ENCODE measurements at places on chromosomes 12 and 14. TPM values are rescaled to one million over a fixed set of nuclear protein-coding genes. Genes with fewer than 3 reads are reported as not detected.

METTL17 gene
- total RNA-seq = 94.8 TPM

IFNG-AS1 gene
- 0.92 TPM for total RNA-seq

TAS2R10 gene
- 4.6 TPM for total RNA-seq

DLK1 gene
- total RNA-seq = not detected

BICDL1 gene
- total RNA-seq = 4.4 TPM

CACNA2D4 gene
- 8.7 TPM for total RNA-seq

PRB2 gene
- total RNA-seq = not detected

GRCh38 chr14:101927859-101928258 is 36.5 kb upstream of the DYNC1H1 start:
- peaks cover 7% of the 10 kb centered on the region for H3K36me3 ChIP-seq
- H3K27me3 ChIP-seq = no peaks in the 10 kb centered on the region
- H3K4me1 ChIP-seq = peaks cover 5% of the 10 kb centered on the region
- peak overlapping the region; percentile 62 for H3K27ac ChIP-seq

- H3K36me3 ChIP-seq = no peaks in the 10 kb centered on the region
- H3K4me1 ChIP-seq = no peaks in the 10 kb centered on the region
- H3K27me3 ChIP-seq = no peaks in the 10 kb centered on the region
- no peak for DNase-seq
These were observed 226.6 kb upstream of the PWP1 start for GRCh38 chr12:107458990-107459389.

- no peaks in the 10 kb centered on the region for H3K27me3 ChIP-seq
- no peak for DNase-seq
- H3K36me3 ChIP-seq = no peaks in the 10 kb centered on the region
- no peaks in the 10 kb centered on the region for H3K4me1 ChIP-seq
These were observed 60.5 kb downstream of the PTPRQ start for GRCh38 chr12:80504389-80505163.

DNA sequence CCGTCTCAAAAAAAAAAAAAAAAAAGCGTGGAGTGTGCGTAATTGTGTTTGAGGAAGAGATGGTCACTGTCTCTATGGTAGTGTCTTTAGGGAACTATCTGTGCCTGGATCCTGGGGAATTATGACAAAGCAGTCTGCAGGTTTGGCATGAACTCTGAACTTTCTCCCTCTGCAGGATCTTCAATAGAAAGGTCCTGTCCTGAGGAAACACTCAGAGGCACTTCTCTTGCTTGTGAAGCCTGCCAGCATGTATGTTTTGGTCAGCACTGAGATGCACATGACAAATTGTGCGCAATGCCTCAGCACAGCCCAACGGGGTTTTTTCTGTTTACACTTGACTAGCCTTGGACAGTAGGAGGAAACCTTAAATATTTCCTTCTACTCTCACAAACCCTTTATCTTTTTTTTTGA is 46.6 kb downstream of the ATF7 start:
- no peak overlapping the region for H3K27ac ChIP-seq
- no peaks in the 10 kb centered on the region for H3K36me3 ChIP-seq

GRCh38 chr12:41917938-41918341 is 226.7 kb downstream of the GXYLT1 start:
- H3K27me3 ChIP-seq = no peaks in the 10 kb centered on the region
- peak overlapping the region; percentile 9 for H3K27ac ChIP-seq
- H3K36me3 ChIP-seq = no peaks in the 10 kb centered on the region
- no peaks in the 10 kb centered on the region for H3K4me1 ChIP-seq
- peak overlapping the region; percentile 32 for H3K4me3 ChIP-seq

DNA sequence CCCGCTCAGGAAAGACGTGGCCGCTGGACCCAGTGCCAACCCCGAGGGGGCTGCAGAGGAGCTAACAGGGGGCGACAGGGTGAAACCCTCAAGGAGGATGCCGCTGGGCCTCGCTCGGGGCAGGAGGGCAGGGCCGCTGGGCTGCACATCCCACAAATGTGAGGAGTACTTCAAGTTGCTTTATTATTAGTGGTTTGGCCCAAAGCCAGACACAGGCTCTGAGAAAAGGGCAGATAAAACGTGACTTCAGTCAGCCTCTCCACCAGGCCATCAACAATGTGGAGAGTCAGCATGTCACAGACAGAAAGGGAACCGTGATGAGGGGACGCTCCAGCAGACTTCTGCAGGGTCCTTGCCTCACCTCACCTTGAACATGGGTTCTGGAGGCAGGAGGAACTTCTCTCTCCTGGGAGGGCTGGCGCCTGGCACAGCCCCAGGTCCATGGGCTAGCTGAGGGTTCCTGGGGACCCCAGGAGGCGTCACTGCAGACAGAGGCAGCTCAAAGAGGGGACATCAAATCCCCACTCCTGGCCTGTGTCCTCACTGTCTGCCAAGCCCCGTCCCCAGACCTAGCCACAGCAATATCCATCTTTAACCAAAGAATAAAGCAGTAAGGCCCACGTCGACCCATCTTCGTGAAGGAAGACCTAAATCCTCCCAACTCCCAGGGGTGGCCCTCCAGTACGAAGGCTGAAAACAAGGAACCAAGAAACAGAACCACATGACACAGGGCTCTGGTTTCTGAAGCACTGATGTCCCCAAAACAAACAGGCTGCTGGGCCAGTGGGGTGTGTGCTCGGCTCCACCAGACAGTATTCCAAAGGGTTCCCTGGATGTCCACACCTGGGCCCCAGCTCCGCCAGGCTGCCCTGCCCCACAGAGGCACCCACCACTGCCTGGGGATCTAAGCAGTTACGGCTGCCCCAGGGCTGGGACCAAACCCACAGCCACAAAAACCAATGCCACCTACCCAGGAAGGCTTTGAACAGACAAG is 35.1 kb downstream of the CCDC85C start:
- H3K27me3 ChIP-seq = no peaks in the 10 kb centered on the region
- no peak for DNase-seq

DNA sequence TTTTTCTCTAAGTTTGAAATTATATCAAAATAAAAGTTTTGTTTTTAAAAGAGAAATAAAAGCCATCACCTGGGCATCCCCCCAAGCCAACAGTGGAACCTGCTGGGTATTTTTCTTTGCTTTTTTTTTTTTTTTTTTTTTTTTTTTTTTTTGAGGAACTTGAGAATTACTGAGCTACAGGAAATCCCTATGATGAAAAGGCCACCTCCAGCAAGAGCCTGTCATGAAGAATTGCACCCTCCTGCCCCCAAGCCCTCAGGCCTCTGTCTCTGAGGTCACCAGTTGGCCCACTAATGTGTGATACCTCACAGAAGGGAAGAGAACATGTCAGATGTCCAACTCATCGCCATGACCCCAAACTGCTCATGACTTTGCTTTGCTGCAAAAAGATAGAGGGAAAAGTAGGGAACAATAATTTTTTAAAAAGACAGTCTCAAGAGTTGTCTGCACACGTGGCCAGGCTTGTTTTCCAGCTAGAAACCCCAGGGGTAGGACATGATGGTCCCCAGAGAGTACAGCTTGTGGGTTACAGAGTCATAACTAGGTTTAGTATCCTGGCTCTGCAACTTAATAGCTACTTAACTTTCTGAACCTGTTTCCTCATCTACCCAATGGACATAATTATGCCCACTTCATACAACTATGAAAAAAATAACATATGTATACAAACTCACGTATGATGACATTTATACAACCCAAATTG is 124.3 kb upstream of the EGLN3 start:
- DNase-seq = no peak
- no peaks in the 10 kb centered on the region for H3K27me3 ChIP-seq

- no peaks in the 10 kb centered on the region for H3K36me3 ChIP-seq
- no peak overlapping the region for H3K27ac ChIP-seq
- no peaks in the 10 kb centered on the region for H3K27me3 ChIP-seq
- H3K4me3 ChIP-seq = no peak overlapping the region
- DNase-seq = no peak
These were observed 14.6 kb upstream of the EIF5 start for GRCh38 chr14:103319422-103319821.

- no peak overlapping the region for H3K27ac ChIP-seq
- no peaks in the 10 kb centered on the region for H3K27me3 ChIP-seq
- no peak for DNase-seq
- H3K4me1 ChIP-seq = no peaks in the 10 kb centered on the region
- H3K4me3 ChIP-seq = no peak overlapping the region
These were observed 149.0 kb upstream of the RMST start for GRCh38 chr12:97313471-97314190.

DNA sequence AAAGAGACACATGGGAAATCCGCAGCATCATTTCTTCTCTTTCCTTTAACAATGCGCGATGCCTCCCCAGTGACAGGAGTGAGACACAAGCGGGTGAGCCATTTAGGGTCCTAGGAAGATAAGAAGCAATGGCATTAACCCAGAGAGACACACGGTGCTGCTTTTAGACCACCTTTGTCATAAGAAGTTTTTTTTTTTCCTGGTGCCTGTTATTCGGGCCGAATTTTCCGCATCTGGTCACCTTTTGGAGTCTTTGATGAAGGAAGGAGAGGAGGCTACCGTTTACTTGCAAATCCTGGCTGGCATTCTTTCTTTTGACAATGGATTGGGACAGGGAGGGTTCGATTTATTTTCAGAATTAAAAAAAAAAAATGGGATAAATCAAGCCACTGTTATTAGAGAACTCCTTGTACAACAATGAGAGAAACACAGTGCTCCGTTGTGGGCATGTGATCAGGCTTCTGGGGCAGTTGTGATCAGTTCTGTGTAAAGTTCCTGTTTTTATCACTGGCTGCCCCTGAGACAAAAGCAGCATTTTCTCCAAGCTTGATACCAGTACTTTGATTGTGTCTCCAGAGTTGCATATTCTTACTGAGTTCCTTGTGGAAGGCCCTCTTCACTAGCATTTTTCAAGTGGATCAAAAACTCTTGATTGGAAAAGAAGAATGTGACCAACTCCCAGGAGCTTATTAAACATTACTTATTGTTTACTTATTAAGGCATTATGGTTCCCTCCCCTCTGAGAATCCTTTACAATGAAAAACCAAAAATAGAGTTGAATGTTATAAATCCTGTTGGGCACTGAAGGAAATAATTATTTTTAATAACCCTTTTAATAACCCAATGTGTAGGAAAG is 1.1 kb downstream of the DIP2B start:
- H3K4me1 ChIP-seq = peaks cover 37% of the 10 kb centered on the region
- peak overlapping the region; percentile 97 for H3K4me3 ChIP-seq
- no peak for DNase-seq
- H3K36me3 ChIP-seq = no peaks in the 10 kb centered on the region
- H3K27ac ChIP-seq = peak overlapping the region; percentile 89
- H3K27me3 ChIP-seq = no peaks in the 10 kb centered on the region

DNA sequence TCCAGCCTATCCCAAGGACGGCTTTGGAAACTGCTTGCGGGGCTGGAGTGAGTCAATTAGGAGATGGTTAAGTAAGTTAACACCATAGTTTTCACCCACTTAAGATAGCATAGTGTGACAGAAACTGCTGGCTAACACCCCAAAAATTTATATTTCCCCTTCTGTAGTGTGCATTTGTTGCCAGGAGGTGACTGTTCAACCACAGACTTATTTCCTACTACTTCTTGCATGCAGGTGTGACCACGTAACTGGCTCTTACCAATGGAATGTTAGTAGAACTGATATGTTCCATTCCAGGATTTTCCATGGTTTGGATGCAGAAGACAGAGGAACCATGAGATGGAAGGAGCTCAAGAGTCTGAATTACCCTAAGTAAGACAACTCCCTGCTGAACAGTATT is 52.9 kb upstream of the SLC35F4 start:
- no peaks in the 10 kb centered on the region for H3K36me3 ChIP-seq
- DNase-seq = no peak
- H3K27ac ChIP-seq = no peak overlapping the region

- H3K36me3 ChIP-seq = no peaks in the 10 kb centered on the region
- no peak for DNase-seq
- no peak overlapping the region for H3K4me3 ChIP-seq
- H3K27ac ChIP-seq = no peak overlapping the region
- H3K4me1 ChIP-seq = no peaks in the 10 kb centered on the region
- no peaks in the 10 kb centered on the region for H3K27me3 ChIP-seq
These were observed 310.2 kb downstream of the APAF1 start for GRCh38 chr12:98955284-98955683.

DNA sequence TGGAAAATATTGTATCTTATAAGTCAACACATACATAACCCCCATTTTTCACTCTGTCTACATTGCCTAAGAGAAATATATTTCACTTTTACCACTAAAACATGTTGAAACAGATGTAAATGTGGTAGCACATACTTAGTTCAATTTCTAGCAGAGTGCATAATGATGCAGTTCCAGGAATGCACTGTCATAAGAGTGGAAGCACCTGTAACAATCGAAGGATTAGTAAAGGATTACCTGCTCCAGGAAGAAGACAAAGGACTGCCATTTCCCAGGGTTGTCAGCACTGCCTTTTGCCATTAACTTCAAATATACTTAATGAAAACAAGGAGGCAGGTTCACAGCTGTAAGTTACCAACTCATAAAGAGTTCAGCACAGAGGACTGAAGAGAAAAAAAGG is 24.6 kb downstream of the DAD1 start:
- H3K4me3 ChIP-seq = no peak overlapping the region
- H3K27ac ChIP-seq = peak overlapping the region; percentile 10
- no peak for DNase-seq
- no peaks in the 10 kb centered on the region for H3K4me1 ChIP-seq
- peaks cover 4% of the 10 kb centered on the region for H3K36me3 ChIP-seq

DNA sequence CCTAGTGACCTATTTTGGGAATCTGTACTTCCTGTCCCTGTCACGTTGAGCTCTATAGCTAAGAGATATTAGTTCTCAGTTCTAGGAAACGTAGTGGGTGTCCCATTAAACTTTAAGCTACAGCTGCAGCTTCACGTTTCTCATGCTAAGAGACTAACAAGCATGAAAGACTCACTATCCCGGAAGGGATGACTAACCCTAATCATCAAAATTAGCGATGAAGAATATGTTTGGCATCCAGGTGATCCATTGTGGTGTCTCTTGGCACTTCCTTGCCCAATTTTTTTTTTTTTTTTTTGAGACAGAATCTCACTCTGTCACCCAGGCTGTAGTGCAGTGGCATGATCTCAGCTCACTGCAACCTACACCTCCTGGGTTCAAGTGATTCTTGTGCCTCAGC is 11.0 kb upstream of the LALBA start:
- no peaks in the 10 kb centered on the region for H3K27me3 ChIP-seq
- H3K36me3 ChIP-seq = no peaks in the 10 kb centered on the region
- H3K4me3 ChIP-seq = no peak overlapping the region
- no peak overlapping the region for H3K27ac ChIP-seq
- DNase-seq = no peak

- DNase-seq = no peak
- H3K4me1 ChIP-seq = no peaks in the 10 kb centered on the region
- no peak overlapping the region for H3K4me3 ChIP-seq
These were observed 89.8 kb downstream of the DICER1 start for GRCh38 chr14:95067526-95067925.
